ENCODE measurements at places on chromosomes 16 and 17.

DNA sequence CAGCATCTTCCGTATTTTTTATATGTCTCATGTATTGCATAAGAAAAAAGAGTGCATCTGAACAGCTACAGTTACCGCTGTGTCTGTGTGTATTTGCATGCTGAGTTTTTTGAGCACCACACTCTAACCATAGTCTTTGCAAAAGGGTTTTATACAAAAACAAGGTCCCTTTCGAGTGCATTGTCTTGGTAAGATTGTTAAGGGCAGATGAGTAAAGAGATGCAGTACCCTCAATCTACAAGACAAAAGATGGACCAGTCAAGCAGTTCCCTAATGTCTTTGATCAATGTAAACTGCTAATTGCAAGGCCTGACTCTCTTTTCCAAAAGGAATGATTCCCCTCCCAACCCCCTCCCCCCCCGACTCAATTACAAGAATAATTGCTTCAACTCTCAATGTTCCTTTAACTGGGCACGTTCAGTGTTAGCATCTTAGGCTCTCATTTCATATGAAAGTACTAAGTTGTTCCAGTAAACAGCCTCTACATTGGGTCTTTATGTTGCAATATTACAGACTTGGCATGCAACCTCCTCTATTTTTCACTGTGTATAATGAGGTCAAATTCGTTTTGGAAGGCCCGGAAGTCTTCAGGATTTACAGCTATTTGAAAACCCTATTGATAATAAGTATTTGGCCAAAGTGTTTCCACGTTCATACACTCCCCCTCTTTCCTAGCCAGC is 471.4 kb upstream of the RBFOX1 start:
- no peak for DNase-seq

DNA sequence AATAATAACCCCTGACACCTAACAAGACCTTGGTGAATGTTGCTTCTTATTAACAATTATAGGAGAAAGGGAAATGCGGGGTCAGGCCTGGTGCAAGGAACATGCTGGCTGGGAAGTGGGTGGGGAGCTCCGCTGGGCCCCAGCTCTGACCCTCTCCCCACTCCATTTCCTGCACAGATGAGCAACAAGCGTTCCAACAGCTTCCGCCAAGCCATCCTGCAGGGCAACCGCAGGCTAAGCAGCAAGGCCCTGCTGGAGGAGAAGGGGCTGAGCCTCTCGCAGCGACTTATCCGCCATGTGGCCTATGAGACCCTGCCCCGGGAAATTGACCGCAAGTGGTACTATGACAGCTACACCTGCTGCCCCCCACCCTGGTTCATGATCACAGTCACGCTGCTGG is 23.0 kb downstream of the RHBDL3 start:
- no peak for DNase-seq

- no peak for DNase-seq
Measured at GRCh38 chr17:55709984-55710383, 12.7 kb downstream of the TMEM100 start.

DNA sequence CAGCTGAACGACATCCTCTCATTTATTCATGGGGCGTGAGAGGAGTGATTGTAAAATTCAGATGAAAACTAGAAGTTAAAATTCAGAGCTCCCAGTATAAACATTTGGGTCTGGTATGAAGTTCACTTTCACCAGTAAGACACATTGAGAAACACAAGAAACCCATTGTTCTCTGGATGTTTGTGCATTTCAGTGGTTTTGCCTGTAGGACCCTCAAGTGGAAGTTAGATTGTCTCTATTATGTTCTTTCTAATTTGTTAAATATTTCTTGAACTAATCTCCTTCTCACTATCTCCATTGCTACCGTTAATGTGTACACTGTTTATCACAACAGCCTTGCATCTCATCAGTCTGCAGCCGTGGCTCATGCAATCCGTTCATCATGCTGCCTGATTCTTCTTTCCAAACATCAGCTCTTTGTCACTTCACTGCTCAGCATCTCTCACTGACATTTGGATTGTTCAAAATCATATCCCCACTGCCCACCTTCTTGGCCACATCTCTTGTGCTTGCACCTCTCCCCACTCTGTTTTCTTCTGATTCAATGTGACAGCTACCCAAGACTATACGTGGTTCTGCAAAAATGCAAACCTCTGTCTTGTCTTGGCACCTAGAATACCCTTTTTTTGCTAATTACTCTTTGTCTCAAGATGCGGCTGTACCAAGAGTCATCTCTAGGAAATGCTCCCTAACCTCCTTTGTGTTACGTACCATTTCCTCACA is 49.5 kb downstream of the HLF start:
- DNase-seq, result no peak

- DNase-seq, result no peak
Measured at GRCh38 chr17:76150712-76151622, 9.9 kb upstream of the FOXJ1 start.

GRCh38 chr16:726438-727290 is at the start of the genes CCDC78 and HAGHL:
TSS of gene CCDC78 (minus strand) at chr16:726443. CDS start at chr16:726367, 76 bp downstream.
TSS of gene HAGHL (plus strand) at chr16:727106. CDS start at chr16:727510, 404 bp downstream.
- DNase-seq, result peak; percentile 57

- DNase-seq, result peak; percentile 65
Measured at GRCh38 chr17:7219812-7220592, at the start of the genes ACADVL and DLG4. TSS of gene ACADVL (plus strand) at chr17:7219938. CDS start at chr17:7219985, 47 bp downstream. TSS of gene DLG4 (minus strand) at chr17:7219836.

- DNase-seq, result no peak
Measured at GRCh38 chr16:24255456-24256371, at the start of gene CACNG3. TSS of gene CACNG3 (plus strand) at chr16:24256335. CDS start at chr16:24256755, 420 bp downstream.

GRCh38 chr17:74646231-74646630 is 22.7 kb upstream of the CD300E start:
- DNase-seq, result no peak

DNA sequence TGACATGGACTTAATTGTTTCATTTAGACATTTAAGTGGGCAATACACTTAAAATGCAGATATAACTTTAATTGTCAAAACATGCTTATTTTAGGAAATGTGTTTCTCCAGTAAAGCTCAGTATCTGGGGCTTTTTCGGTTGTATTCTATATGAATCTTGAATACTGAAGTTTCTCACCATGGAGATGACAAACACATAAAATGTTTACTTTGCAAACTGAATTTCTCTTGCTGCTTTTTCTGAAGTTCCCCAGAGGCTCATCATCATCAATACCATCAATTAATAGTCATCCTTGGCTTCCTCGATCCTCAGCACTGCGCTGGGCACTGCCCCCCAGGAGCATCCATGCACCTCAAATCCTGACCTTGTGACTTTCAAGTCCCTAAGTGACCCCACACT is 227.3 kb downstream of the WWOX start:
- DNase-seq, result no peak

DNA sequence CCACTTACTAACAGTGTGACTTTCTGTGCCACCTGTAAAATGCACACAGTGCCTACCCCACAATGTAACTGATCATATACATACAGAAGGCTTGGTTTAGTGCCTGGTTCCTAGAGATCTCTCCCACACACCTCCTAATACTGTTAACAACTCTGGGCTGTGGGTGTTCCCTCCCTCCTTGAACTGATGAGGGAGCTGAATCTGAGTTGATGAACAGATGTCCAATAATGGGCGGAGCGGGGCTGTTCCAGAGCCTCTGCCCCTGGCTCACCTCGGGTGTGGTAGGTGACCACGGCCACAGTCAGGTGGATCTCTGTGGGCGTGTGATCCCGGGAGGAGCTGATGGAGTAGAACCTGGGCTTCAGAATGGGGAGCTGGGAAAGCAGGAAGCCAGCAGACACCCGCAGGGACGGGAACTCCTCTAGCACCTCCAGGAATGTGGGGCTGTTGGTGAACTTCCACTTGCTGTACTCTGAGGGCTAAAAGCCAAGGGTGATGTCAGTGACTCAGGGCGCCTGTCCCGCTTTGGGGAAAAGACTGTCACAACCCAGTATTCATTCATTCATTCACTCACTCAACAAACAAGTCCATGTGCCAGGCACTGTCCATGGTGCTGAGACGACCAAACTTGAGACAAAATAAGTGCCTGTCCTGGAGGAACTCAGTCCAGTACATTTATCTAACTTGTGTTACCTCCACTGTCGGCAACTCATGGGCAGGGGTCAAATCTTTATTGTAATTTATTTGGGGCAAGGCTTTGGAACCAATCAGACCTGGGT is 37.6 kb downstream of the NOS2 start:
- no peak for DNase-seq

- DNase-seq, result no peak
Measured at GRCh38 chr16:1919327-1919998, 1.2 kb upstream of the HS3ST6 start.

DNA sequence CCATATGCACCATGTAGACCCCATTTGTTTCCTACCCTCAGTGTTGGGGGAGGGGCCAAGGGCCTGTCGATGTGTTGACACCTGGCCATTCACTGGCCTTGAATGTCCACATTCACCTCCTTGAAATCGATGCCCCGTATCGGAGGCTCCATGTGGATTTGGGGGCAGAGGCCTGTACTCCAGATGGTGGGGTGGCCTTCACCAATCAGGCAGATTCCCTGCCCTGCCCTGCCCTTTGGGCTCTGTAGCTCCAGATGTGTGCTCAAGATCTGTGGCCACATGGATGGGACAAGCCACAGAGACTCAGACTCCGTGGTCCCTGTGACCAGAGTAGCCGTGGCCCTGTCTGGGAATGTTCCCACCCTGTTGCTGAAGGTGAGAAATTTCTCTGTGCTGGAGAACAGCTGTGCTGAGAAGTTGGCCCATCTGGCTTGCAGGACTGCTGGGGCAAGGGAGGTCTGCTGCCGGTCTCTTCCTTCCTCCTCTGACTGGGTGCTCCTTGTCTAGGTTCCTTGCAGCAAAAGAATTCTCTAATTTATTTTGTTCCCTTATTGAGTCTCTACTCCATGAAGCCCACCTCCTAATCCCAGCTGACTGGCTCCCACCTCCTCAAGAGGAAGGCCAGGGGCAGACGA is 221.3 kb downstream of the SEC14L1 start:
- no peak for DNase-seq

DNA sequence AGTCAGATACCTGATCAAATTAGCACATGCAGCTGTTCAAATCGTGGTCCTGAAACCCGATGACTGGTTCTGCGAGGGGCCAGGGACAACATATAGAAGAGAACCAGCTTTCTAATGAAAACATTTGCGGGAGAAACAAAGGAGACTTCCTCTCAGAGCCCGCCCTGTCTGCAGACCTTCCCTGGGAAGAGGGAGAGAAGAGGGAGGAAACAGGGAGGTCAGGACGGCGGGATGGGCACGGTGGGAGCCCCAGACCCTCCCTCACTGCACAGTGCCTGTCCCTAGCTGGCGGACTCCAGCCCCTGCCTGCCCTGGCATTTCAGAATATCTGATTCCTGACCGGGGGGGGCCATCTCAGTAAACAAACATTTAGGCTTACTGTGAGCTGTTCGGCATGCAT is 317.3 kb downstream of the FOXL1 start:
- no peak for DNase-seq

- no peak for DNase-seq
Measured at GRCh38 chr17:74737299-74738050, 419 bp downstream of the RAB37 start.

DNA sequence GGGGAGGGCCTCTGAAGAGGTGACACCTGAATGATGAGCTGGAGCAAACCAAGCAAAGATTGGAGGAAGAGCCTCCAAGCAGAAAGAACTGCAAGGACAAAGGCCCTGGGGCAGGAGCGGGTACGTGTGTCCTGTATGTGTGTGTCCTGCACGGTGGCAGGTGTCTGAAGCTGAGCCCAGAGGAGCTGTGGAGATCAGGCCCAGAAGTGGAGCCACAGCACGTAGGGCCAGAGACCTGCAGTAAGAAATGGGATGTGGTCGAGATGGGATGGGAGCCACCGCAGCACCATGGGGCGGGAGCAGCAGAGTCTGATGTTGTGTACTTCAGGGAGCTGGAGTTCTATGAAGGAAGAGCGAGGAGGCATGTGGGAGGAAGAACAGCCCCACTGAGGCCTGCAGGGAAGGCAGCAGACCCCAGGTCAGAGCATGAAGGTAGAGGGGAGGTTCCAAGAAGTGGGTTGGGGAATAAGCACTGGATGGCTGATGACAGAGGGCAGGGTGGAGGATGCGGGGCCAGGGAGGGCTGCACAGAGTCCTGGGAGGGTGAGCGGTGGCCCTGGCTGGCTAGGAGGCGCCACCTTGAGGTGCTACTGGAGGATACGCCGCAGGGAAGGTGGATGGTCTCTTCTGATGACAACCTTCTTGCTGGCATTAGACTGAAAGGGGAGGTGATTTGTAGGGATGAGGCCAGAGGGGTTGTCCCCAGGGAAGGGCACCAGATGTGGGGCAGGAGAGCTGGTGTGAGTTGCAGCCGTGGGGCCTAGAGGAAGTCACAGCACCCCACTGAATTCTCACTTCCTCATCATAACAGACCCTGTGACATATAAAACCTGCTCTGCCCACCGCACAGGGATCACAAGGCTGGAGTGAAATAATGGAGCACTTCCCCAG is 10.6 kb upstream of the CETP start:
- peak; percentile 39 for DNase-seq

GRCh38 chr17:61627125-61627524 is 36.1 kb upstream of the NACA2 start:
- no peak for DNase-seq

- no peak for DNase-seq
Measured at GRCh38 chr16:4894276-4895150, 42.4 kb downstream of the PPL start.

DNA sequence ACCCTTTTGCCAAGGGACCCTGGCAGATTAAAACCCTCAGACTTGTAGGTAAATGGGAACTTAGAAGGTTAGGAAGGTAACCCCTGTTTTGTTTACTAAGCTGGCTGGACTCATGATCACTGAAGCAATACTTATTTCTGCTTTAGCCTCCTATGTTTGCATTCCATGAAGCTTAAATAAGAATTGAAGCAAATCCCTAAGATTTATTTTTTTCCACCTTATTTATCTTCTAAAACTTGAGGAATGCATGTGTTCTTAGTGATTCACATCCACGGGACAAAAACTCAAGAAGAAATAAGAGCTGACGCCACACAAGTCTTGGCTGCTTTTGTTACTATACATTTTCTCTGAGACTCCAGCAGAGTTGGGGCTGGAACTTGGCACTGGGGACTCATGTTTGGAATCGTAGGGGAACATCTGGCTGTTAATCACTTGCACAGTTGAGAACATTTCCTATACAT is 35.5 kb downstream of the CLUAP1 start:
- DNase-seq, result no peak

- no peak for DNase-seq
Measured at GRCh38 chr16:31145398-31145990, 4.4 kb downstream of the PRSS36 start.

GRCh38 chr17:46944931-46945330 is 22.0 kb downstream of the GOSR2 start:
- DNase-seq, result no peak

DNA sequence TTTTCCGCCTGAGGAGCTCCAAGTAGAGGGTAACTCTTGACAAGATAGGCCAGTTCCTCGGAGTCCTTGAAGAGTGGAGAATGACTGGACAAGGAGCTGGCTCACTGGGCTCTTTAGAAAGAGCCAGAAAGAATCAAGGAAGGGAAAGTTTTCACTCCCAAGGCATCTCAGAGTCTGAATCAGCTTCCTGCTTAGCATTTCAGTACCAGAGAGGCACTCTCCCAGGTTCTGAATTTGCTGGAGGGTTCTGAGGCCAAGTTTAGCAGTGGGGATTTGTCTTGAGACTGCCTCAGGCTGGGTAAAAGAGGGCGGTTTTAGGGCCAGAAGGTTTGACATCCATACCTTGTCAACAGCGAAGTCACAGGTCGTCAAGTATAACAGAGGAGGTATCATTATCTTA is 25.5 kb downstream of the GP2 start:
- no peak for DNase-seq

Data from activated CD8-positive, alpha-beta memory T cell treated with anti-CD3 and anti-CD28 coated beads for 1 hour (primary cell).